Activated CD4-positive, alpha-beta memory T cell treated with anti-CD3 and anti-CD28 coated beads for 36 hours (primary cell): ENCODE measurements at places on chromosomes 4 and X.
A peak's percentile ranks its signal among the peaks of the same experiment; 100 is the strongest.

- no peak for DNase-seq
Measured at GRCh38 chrX:71095981-71096759, 519 bp downstream of the FOXO4 start.

DNA sequence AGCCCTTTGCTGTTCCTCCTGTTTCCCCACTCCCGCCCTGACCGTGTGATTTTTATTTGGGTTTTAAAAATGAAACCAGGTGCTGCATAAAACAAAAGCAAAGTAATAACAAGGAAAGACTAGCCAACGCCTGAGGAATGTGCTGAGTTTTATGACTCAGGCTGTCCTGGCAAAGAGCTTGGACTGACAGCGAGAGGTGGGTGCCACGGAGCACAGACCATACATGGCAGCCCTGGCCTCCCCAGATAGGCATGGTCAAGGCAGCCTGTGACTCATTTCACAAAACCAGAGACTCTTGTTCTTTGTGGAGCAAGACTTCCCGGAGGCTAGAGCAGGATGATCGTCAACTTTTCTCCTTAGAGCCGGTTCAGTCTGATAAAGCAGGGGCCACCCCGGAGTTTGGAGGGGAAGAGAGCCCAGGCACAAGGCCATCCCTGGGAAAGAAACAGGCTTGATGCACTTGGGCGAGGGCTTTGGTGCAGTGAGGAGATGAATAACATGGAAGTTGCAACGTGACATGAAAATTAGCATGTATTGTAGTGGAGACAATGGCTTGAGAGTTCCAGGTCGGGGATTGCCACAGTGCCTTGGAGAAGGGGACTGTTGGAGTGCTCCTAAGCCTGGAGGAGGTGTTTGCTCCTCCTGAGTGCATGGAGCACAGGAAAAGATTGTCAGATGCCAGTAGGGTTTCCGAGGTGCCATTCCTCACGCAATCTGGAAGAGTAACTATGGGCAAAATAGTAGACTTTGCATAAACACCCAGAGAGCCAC is 54.8 kb downstream of the C4orf51 start:
- DNase-seq = peak; percentile 39

DNA sequence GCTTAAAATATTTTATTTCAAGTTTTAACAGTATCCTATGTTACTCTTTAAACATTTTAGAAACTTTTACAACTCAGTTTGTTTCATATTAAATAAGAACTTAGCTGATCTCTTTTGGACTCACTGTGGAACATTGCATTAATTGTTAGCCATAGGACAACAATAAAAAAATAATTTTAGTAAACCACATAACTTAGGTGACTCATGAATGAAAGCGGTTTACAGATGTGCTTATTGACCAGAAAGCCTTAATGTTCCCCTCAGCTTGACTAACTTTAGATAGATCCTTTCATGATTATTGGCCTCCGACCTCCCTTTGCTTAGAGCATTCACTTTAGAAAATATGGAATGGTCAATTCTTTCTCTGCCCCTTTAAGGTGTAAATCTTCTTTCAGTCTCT is 783.5 kb upstream of the MAGEB2 start:
- DNase-seq = no peak

DNA sequence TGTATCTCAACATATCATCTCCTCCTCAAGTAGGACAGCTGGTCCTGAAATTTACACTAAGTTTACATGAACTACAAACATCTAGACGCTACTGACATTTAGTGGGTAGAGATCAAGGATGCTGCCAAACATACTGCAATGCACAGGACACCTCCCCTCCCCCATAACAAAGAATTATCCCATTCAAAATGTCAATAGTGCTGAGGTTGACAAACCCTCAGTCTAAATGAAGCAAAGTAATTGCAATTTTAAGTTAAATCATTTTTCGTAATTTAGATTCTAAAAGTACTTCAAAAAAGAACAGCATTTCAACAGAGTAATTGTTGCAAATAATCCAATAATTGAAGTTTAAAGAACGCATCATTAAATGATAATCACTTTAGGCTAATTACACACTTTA is 1.2 kb downstream of the PRMT9 start:
- no peak for DNase-seq

- peak; percentile 25 for DNase-seq
Measured at GRCh38 chr4:158906073-158906472, 137.2 kb downstream of the FNIP2 start.

DNA sequence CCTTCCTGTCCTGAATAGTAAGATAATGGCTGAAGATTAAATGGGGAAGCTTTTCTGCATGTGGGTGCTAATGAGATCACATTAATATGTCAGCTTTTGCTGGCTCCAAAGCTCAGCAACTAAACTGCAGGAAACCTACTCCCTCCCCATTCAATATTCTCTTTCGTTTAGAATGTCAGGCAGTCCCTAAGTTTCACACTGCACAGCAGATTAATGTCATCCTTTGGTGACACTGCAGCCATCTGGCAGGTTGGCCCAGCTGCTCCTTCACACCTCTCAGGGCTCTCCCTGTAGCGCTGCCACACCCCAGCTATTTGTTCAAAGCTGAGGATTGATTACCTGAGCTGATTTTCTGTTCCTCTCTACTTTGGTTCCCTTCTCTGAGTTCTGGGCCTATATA is 110.5 kb downstream of the KDR start:
- DNase-seq = no peak

DNA sequence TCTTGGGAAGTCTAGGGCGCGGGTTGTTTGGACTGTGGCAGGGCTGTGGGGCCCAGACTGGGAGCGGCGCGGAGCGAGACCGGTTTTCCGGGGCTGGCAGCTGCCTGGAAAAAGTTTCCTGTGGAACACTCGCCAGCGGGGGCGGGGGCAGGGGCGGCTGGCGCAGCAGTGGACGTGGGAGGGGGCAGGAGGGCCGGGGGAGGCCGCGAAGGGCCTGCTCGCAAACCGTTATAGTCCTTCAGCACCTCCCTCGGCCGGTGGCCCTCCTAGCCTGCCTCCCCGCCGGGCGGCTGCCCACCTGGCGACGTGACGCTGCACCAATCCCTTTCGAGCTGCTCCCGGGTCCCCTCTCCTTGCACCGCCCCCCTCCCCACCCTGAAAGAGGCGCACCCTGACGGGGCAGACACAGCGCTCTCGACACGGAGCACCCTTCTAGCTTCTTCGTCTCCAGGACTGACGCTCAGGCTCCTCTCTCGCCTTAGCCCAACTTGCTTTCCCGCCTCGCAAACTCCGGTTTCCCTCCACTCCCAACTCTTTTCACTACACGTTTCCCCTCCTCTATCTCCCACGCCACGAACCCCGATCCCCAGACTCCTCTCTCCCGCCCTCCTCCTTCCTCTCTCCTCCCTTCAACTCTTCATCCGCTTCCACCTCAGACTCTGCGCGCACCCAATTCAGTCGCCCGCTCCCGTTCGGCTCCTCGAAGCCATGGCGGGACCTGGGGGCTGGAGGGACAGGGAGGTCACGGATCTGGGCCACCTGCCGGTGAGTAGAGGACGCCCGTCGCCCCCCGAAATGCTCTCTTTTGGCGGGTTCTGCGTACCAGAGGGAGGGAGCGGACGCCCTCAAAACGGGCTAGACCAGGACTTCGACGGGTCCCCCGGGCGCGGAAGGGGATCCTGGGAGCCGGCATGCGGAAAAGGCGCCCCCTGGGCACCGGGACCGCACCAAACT is at the start of gene NRK:
TSS of gene NRK (plus strand) at position 402 of the 954 bp plus-strand sequence. CDS start at position 709, 307 bp downstream.
- no peak for DNase-seq

DNA sequence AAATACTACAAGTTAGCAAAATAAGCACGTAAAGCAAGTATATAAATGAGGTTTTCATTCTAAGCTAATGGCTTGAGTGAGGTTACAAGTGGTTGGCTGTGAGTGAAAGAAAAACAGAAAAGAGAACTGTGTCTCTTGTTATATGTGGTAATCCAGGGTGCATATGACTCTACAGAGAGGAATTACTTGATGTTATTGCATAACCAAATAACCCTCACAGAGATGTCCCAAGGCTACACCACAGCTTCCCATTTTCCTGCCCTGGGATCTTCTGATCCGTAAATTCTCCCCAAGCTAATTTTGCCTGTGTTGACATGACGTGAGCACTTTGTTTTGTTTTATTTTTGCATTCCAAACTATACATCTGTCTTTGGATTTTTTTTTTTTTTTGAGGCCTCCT is 470.0 kb upstream of the INTU start:
- no peak for DNase-seq

DNA sequence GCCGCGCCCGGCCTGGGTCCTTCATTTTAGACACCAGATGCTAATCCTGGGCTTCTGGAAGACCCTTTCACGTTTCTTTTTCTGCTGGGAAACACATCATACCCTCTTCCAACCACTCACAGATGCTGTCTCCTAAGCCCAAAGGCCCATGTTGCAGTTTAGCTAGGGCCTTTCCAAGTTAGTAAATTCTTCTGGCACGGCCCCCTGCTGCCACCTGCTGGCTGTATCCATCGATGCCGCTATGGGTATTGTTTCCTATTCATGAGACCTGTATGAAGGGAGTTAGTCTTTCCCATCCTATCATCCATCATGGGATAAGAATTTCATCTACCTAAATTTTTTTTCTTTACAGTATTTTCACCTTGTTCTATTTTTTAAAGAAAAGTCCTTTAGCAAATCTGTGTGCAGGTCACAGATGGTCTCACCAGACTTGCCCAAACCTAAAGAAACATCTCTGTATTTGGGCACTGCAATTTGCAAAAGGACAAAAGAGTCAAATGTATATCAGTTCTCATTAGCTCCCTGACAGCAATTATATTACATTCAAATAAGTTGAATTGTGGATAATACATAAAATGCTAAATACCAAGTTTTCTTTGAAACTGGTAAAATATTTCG is 37.8 kb upstream of the SLC9A7 start:
- DNase-seq = peak; percentile 84

DNA sequence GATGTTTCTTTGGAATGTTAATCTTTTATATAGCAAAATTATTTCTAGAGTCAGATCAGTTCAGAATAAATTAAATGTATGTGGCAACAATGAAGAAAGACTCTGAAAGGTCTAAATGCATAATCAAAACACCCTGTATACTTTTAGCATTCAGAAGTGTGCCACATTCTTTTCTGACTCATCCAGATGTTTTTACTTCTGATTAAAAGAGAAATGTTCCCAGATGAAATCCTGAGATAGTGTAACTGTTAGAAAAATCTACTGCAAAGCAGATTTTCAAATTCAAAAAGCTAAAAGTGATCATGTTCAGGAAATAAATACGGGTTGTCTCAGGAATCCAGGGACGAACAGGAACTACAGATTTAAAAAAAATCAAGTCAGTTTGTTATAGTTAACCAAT is 241.4 kb downstream of the GRIA3 start:
- no peak for DNase-seq

DNA sequence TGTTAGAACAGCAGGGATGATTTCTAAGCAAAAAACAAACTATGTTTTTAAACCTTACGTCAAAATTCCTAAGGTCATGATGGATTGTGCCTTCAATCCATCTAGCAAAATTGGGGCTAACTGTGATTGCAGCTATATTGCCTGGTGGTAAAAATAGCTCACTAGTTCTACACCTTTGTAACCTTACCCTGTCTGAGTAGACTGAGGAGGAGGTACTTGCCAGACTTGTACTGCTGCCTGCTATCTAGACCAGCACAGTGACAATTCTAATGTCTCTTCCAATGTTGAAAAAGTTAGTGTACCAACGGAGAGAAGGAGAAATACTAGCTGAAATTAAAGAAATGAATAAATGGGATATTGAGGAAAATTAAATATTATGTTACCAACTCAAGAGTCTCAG is 30.3 kb downstream of the ATP11C start:
- DNase-seq = no peak

DNA sequence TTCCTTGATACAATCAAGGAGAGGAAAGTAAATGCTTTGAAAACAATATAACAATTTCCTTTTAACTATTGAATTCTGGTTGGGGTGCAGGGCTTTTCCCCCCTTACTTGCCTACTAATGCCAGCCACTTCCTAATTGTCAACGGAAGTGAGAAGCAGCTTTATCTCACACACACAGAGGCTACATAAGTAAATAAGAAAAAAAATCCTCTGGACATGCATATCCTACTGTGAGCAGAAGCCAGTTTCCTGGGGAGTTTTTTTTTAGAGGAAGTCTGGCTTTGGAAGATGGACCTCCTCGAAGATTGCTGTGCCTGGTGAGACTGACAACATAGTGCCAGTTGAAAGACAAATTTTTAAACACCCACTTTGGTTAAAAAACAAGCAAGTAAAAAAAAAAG is 180.6 kb downstream of the OPHN1 start:
- no peak for DNase-seq

GRCh38 chr4:125956276-125956675 is 641.5 kb downstream of the FAT4 start:
- no peak for DNase-seq

- DNase-seq = peak; percentile 50
Measured at GRCh38 chrX:53481816-53482465, 47.8 kb upstream of the HSD17B10 start.

DNA sequence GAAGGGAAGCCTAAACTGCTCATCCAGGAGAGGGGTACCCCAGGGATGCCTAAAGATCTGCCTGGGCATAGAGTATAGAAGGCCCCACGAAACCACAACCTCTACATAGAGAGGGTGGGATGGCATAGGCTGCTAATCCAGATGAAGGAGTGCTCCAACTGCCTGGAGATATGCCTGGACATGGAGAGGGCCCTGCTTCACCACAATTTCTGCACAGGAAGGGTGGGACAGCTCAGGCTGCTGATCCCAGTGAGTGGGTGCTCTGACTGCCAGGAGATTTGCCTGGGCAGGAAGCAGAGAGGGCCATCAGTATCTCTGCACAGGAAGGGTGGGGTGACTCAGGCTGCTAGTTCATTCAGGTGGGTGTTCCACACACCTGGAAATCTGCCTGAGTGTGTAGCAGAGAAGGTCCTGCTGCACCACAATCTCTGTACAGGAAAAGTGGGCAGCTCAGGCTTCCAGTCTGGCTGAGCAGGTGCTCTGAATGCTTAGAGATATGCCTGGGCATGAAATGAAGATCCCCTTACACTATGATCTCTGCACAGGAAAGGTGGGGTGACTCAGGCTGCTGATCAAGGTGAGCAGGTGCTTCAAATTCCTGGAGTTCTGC is 61.1 kb downstream of the ZNF518B start:
- no peak for DNase-seq

DNA sequence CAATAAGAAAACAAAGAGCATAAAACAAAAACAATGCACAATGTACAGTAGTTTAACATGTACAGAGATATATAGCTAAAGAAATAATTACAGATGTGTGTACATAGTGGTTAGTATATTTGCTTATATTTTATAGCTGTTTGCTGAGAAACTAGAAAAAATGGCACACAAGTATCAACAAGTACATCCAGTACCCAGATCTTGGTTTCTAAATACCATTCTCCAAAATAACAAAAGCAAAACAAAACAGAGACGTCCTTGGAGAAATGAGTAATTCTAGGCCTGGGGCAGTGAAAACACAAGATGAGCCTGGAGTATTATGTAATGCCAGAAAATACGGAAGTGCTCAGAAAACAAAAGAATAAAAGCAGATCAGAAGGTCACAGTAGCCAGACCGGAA is 189.6 kb downstream of the TMEM47 start:
- no peak for DNase-seq

- no peak for DNase-seq
Measured at GRCh38 chrX:115687595-115687994, 126.6 kb downstream of the PLS3 start.

GRCh38 chrX:65463550-65463949 is 71.0 kb downstream of the LAS1L start:
- DNase-seq = no peak

- DNase-seq = peak; percentile 68
Measured at GRCh38 chrX:9829308-9830267, 43.4 kb downstream of the SHROOM2 start.
